ENCODE measurements at places on chromosomes 4 and X. TPM values are rescaled to one million over a fixed set of nuclear protein-coding genes. Genes with fewer than 3 reads are reported as not detected.

NXF3 gene
- 0.35 TPM for total RNA-seq

MID2 gene
- total RNA-seq: 32.6 TPM

RADX gene
- 13.7 TPM for total RNA-seq

RENBP gene
- total RNA-seq: 0.77 TPM

NKX6-1 gene
- not detected for total RNA-seq

MAOB gene
- 53.8 TPM for total RNA-seq

BMP2K gene
- 18.7 TPM for total RNA-seq

TMEM271 gene
- total RNA-seq: not detected

PASD1 gene
- total RNA-seq: not detected

PDGFRA gene
- 233 TPM for total RNA-seq
